Stimulated activated CD4-positive, alpha-beta T cell treated with anti-CD3 and anti-CD28 coated beads, Interleukin-2, amount 100 ng/mL, for 4 hours (primary cell): ENCODE measurements at places on chromosomes 2 and 18.

DNA sequence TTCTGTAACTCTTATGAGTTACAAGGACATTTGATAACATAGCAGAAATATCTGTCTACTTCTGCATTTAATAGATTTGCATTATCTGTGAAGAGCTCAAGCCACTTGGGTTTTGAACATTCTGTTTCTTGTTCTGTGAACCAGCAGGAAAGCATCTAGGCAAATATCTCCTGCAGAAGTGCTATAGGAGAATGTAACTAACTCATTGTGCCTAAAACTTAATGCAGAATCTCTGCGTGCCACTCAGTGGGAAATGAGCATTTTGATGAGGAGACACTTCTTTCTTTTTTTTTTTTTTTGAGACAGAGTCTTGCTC is 63.5 kb downstream of the MYOM1 start:
- DNase-seq: no peak

- no peak for DNase-seq
Observed at GRCh38 chr2:191152482-191153240, 1.9 kb upstream of the STAT4 start.

GRCh38 chr2:241982706-241983570 is 113.4 kb downstream of the RTP5 start:
- DNase-seq: no peak

- DNase-seq: no peak
Observed at GRCh38 chr2:46249654-46250053, 47.6 kb upstream of the EPAS1 start.

DNA sequence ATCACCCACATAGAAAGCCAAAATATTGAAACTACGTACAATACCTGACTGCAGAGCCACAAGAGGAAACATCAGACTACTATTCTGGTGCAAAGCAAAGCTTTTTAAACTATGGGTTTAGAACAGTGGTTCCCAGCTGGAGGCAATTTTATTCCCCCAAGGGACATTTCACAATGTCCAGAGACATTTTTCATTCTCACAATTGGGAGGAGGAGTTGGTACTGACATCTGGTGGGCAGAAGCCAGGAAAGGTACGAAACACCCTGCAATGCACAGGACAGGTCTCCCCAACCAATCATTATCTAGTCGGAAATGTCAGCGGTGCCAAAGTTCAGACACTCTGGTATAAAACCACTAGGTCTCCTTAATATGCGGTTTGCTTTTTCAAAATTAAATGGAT is 88.4 kb upstream of the ARL5A start:
- DNase-seq: no peak

- DNase-seq: no peak
Observed at GRCh38 chr18:55256929-55257289, 297.6 kb upstream of the CCDC68 start.

DNA sequence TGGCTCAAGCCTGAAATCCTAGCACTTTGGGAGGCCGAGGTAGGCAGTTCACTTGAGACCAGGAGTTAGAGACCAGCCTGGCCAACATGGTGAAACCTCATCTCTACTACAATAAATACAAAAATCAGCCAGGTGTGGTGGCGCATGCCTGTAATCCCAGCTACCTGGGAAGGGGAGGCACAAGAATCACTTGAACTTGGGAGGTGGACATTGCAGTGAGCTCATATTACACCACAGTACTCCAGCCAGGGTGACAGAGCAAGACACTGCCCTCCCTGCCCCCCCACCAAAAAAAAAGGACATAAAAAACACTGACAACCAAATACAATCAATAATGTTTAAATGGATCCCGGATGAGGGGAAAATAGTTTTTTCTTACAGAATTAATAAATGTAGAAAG is 7.8 kb downstream of the TIA1 start:
- DNase-seq: no peak

- DNase-seq: no peak
Observed at GRCh38 chr2:64602436-64602835, 51.3 kb downstream of the SERTAD2 start.

DNA sequence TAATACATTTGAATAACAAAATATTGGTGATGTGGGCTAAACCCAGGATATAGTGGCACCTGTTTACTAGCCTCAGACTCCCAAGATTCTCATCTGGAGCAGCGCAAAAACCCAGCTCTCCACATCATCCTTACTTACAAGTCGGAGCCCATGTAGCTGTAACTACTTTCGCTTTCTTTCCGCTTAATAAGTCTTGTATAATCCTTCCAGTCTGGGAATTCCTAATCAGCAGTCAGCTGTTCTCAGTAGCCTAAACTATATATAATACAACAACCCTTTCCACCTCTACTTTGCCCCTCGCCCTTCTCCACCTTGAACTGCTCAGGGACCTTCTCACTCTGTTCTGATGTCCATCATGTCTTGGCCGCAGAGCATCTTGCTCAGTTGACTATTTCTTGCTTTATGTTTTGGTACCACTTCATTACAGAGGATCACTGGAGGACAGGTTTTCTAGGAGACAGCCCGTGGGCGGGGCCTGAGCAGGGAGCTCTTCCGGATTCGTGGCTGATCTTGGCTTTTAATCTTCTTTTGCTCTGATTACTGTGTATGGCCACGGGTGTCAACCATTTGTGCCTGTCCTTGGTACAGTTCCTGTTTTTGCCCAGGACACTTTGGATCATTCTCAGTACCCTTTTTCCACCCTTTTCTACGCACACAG is 119.9 kb upstream of the SERTAD2 start:
- no peak for DNase-seq

DNA sequence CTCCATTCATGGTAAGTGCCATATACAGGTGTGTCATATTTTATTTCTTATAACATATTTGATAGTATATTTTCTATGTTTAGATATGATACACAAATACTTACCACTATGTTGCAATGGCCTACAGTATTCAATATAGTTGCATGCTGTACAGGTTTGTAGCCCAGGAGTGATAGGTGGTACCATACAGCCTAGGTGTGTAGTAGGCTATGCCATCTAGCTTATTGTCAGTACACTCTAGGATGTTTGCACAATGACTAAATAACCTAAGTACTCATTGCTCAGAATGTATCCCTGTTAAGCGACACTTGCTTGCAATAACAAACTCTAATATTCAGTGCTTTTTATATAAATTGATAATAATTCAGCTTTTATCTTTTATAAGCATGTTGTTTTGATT is 563.1 kb upstream of the LINC00305 start:
- DNase-seq: no peak

DNA sequence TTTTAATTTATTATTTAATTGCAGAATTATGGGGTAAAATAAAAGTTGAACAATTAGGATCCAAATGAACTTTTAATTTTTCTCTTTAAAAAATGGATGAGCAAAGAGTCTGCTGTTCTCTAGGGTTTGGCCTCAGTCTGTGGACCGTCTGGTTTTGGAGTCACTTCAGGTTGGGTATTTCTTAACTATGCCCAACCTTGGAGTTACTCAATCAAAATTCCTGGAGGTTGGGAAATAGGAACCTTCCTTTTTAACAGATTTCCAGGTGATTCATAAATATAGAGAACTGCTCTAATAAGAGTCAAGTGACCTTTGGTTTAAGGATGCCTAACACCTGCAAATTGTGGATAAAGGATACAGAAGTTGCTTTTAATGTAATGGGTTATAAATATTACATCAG is 241.5 kb upstream of the GCFC2 start:
- DNase-seq: no peak

GRCh38 chr2:220753486-220753885 is 818.6 kb downstream of the EPHA4 start:
- no peak for DNase-seq

DNA sequence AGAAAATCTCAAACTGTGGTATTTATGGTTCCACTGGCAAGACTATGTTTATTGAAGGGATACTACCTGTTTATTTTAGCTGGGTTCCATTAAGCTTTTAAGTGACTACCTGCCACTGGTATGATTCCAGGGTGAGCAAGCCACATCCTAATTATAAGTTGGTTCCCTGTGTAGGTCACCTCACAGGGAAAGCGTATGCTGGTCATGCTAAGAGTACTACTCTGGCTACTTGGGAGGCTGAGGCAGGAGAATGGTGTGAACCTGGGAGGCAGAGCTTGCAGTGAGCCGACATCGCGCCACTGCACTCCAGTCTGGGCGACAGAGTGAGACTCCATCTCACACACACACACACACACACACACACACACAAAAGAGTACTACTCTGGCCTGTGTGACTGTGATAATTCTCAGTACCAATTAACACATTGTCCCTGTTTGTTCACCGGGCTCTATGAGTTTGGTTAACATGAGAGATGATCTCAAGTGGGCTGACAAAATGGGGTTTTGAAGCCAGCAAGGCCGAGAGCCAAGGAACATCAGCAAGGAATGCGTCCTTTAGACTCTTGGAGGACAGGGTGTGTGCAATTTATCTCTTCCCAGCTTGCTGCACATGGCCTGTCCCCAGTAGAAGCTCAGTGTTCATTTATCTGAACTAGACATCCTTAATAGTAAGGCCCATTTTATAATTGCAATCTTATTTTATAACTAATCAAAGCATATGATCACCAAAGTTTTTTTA is 15.2 kb upstream of the ITSN2 start:
- no peak for DNase-seq

DNA sequence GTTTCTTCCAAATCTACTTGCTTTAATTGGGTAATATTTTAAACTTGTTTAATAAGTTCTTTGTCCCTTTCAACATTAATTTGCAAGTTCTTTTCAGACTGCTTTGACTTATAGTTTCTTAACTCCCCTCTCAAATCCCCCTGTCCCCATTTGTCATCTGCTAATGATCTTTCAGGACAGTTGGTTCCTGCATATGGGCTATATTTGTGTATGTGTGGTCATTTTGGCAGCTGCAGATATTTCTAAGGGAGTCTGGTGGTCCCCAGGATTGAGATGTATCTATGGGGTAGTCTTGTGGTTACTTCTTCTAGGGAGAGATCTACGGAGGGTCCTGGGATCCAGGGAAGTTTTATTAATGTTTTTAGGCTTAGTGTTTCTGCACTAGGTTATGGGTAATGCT is 120.6 kb upstream of the SP3 start:
- no peak for DNase-seq

- DNase-seq: no peak
Observed at GRCh38 chr2:15693926-15694588, 102.4 kb downstream of the DDX1 start.

DNA sequence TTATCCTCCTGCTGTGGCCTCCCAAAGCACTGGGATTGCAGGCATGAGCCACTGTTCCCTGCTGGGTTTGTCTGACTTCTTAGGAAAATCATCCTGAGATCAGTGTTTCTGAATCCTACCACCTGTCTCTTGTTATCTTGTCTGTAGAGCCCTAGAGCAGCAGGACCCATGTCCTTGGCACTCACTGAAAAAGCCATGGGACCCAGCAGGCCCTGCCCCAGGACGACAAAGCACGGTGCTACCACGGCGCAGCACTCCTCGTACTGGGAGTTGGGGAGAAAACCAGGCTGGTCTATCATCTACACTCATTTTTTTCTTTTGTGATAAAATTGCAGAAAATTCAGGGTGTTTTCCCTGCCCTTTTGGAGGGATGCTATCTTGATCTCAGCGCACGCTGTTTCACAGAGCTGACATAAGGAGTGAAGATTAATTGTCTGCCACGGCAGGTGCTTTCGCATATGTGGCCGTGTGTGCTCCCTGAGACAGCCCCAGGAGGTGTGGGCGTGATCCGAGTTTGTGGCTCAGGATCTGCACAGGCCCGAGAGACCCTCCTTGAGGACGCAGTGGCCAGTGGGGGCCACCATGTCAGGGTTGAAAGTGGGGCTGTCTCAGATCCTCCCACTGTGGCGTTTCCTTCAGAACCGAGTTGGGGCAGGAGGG is 179.1 kb downstream of the LDLRAD4 start:
- DNase-seq: no peak

- no peak for DNase-seq
Observed at GRCh38 chr2:174705321-174705720, 59.0 kb downstream of the CHRNA1 start.

GRCh38 chr2:160820691-160821090 is 327.1 kb upstream of the RBMS1 start:
- DNase-seq: no peak

DNA sequence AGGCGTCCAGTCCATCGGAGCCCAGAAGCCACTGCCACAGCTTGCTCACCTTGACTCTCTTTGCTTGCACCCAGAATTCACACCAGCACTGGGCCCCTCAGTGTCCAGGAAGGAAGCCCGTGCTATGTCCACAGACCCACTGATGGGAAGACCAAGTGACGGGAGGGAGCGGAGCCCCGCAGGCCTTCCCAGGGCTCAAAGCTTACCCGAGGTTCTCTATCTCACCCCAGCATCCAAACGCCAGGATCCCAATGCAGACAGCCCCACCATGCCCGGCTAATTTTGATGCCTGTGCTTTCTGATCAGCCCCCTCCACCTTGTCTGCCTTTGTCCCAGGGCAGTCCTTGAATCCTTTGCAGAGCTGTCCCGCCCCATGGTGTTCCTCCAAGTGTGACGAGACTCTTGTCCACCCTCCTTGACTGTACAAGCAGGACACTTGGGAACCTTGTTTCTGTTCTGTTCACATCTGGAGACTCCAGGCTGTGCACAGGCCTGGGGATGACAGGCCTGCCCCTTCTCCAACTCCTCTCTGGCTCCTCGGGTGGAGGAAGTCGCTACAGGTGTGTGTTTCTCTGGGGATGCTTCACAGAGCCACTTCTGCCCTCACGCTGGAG is 12.0 kb downstream of the NPPC start:
- no peak for DNase-seq
